Left renal pelvis (tissue), 4 donors: ENCODE measurements at places on chromosomes 4 and X. TPM values are rescaled to one million over a fixed set of nuclear protein-coding genes. Genes with fewer than 3 reads are reported as not detected.

The OTUD6A gene
- not detected for polyA plus RNA-seq

GRCh38 chr4:81466841-81467671 is 4.7 kb downstream of the RASGEF1B start:
- DNase-seq, result no peak

DNA sequence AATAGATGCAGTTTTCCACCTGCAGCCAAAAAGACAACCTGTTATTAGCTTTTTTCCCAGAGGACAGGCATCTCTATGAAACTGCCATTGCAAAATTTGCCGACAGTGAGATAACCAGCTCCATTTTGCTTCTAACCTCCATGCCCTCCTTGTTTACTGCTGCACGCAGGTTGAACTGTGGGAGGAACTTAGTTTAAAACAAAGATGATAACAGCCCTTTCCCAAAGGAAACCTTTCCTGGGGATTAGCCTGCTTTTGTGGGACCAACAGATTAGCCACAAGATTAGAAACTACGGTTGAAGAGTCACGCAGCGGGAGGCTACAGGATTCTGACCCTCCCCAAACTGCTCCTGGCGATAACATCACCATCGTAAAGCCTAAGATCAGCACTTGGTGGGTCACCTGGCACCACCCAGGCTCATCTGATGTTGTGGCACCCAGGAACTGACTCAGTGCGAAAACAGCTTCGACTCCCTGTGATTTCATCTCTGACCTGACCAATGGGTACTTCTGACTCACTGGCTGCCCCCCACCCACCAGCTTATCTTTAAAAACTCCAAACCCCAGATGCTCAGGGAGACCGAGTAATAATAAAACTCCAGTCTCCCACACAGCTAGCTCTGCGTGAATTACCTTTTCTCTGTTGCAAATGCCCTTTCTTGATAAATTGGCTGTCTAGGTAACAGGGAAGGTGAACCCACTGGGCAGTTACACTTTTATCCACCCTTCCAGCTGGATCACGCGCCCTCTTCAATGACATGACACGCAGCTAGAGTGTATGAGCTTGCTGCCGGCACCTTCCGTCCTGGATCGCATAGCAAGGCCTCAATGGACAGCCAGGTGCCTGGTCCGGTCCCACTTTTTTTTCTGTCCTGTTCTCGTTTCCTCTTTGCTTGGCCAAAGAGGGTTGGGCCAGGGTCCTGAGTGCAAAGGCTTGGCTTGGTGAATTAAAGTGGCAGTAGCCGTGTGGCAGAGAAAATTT is 27.2 kb downstream of the NOP14 start:
- no peak for DNase-seq

DNA sequence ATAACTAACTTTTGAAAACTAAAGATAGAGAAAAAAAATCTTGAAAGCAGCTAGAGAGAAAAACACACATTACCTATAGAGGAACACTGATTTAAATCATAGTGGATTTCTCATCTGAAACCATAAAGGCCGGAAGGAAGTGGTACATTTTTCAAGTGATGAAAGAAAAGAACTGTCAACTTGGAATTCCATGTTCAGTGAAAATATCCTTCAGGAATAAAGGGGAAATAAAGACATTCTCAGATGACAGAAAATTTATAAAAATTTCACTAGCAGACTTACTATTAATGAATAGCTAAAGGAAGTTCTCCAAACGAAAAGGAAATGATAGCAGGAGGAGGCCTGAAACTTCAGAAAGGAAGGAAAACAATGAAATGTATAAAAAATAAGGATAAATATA is 7.6 kb upstream of the JADE3 start:
- DNase-seq, result no peak

The HPGDS gene
- 3.1 TPM for polyA plus RNA-seq

DNA sequence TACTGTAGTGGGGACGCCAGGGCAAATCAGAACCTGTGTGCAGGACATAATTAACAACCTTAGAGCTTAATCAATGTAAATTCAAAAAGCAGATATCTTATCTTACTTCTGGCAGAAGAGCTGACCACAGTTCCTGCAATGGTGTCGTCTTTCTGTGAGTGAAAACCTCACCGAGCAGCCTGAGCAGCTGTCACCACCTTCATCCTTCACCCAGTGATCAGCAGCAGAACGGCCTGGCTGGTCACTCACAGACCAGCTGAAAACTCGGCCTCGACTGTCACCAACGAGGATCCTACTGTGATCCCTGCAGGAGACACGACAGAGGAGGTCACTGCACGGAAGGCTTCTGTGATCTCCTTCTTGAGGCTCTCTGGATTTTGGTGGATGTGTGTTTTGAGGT is 94.2 kb downstream of the CDS1 start:
- DNase-seq, result no peak

DNA sequence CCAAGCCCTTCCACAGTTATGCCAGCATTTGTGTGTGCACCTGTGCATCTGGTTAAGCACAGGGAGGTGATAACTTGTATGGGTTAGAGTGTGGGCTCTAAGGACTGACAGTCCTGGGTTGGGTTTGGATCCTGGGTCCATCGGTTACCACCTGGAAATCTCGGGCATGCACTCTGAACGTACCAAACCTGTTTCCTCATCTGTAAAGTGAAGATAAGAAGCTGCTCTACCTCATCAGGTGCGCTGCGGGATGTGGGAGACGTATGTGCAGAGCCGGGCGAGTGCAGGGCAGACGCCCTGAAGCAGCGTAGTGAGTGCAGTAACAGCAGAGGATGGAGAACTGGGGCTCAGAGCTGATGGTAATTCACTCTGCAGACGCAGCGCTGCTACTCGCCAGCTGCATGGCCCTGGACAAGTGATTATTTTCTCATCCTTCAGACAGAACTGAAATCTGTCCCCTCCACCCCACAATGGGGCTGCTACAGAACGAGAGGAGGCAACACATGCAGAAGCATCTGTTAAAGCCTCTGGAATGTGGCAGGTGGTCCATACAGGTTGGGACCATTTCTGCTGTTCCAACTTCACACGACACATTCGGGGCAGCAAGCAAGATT is 64.4 kb downstream of the HADH start:
- DNase-seq, result no peak

- no peak for DNase-seq
These were observed 168.9 kb upstream of the ATOH1 start for GRCh38 chr4:93659629-93660028.

GRCh38 chr4:57405359-57405758 is 295.2 kb upstream of the IGFBP7 start:
- no peak for DNase-seq

- DNase-seq, result no peak
These were observed 54.6 kb downstream of the AMOT start for GRCh38 chrX:112786076-112786475.

DNA sequence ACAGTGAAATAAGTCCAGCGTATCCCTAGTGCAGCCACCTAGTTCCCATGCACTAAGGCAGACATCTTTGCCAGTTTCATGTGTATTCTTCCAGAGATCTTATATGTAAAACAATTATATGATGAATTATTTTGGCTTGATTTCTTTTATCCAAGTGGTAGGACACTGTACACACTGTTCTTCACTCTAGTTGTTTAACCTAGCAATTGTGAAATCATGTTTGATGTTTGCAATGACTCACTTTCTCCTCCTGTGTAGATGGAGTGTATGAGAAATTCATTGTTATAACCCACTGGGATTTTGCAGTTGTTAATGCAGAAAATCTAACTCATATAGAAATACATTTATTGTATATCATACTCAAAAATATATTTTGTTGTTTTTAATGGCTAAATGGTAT is 17.5 kb upstream of the TBC1D1 start:
- no peak for DNase-seq

The NMU gene
- 13.5 TPM for polyA plus RNA-seq

The HSPA4L gene
- polyA plus RNA-seq, result 12.7 TPM

GRCh38 chr4:118968813-118969212 is 80.2 kb downstream of the SYNPO2 start:
- no peak for DNase-seq

- DNase-seq, result no peak
These were observed 41.9 kb downstream of the AFAP1 start for GRCh38 chr4:7897811-7898210.

The SUPT20HL2 gene
- 0.11 TPM for polyA plus RNA-seq

GRCh38 chr4:25915353-25915705 is 1.3 kb downstream of the SMIM20 start:
- no peak for DNase-seq

- DNase-seq, result no peak
These were observed 75.9 kb upstream of the CAMK2D start for GRCh38 chr4:113837397-113837796.

The GAB3 gene
- polyA plus RNA-seq, result 3.0 TPM
